ENCODE measurements at places on chromosomes 6 and 20.

GRCh38 chr6:121791396-121792315 lies 356.2 kb downstream of the GJA1 start:
- no peak for DNase-seq

GRCh38 chr6:473768-474452 lies 82.4 kb downstream of the IRF4 start:
- no peak for DNase-seq

GRCh38 chr20:39040116-39040515 lies 78.0 kb downstream of the DHX35 start:
- no peak for DNase-seq

DNA sequence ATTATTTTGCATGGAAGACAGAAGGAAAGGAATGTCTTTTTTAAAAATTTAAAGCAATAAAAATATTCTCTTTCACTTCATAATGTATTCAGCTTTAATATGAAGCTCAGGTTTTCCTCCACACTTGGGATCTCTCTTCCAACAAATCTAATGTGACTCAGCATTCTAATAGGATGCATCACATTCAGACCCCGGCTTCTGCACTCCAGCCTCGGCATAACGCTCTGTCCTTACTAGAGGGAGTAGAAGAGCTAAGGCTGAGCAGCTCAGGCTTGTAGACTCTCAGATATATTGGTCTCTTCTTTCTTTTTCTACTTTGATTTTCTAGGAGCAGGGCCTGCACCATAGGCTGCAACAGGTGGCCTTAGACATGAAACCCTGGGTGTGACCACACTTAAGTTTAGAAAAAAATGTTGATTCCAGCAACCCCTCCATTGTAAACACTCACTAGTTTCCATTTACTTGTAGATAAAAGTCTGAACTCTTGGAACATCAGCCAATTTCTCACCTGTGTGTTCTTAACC lies 161.7 kb downstream of the PAK5 start:
- DNase-seq, result no peak

DNA sequence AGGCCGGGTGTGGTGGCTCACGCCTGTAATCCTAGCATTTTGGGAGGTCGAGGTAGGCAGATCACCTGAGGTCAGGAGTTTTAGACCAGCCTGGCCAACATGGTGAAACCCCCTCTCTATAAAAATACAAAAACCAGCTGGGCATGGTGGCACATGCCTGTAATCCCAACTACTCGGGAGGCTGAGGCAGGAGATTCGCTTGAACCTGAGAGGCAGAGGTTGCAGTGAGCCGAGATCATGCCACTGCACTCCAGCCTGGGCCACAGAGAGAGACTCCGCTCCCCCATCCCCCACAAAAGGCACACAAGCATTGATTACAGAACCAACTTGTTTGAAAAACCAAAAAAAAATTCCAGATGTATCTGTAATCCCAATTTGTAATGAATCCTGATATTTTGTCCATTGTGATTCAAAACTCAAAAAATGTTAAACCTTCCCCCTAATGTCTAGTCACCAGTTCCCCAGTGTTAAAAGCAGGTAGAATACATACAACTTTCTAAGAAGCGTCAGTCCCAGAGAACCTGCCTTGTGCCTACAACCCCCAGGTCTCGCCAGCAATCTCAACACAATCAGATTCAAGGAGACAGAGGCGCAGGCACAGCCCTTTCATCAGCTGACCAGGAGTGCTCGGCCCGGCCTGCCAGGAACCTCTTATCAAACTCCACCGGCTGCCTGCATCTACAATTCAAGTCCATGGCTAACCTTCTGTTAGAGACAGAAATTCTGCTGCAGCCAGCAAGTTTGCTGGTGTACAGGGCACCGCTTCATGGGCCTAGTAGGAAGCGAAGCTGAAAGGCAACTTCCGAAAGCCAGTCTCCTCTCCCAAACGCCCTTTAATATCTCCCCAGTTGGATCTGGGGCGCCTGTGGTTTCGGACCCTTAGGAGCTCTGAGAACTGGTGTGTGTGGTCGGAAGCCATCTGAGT lies 2.1 kb downstream of the EZR start:
- DNase-seq, result no peak

Data from mesothelial cell of epicardium (in vitro differentiated cells).